ENCODE measurements at places on chromosomes 13 and 19.
A peak's percentile ranks its signal among the peaks of the same experiment; 100 is the strongest.

DNA sequence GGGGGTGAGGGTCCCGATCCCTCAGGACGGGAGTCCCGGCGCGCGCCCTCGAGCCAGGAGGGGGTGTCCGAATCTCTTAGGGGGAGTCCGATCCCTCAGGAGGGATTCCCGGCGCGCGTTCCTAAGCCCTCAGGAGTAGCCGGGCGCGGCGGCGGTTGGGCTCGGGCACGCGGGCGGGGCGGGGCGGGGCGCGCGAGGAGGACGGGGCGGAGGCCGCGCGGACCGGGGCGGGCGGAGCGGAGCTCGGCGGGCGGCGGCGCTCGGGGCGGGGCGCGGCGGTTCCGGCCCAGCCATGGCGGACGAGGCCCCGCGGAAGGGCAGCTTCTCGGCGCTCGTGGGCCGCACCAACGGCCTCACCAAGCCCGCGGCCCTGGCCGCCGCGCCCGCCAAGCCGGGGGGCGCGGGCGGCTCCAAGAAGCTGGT, at the start of gene CUL4A:
Gene CUL4A (plus strand): TSS at position 278 of the 423 bp plus-strand sequence. CDS start 15 bp downstream, at position 293.
- peak; percentile 41 for DNase-seq

GRCh38 chr19:11446271-11446651, 10.8 kb downstream of the PRKCSH start:
- DNase-seq, result no peak

GRCh38 chr19:33921165-33921564, 124.5 kb downstream of the KCTD15 start:
- no peak for DNase-seq

DNA sequence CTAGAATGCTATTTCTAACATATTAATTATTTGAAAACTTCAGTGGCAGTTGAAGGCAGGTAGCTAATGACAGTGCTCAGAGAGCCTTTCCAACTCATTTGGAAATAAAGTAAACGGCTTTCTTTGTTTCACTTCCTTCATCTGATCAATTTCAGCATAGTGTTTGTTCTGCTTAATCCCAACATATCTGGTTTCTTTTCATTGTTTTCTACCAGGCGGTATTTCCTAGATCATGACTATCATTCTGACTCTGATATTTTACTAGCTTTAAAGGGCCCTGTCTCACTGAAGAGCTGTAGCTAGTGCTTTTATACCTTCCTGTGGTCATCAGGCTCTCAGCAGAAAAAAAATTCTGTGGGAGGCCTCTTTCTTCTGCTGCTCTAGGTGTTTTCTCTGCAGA, 178.6 kb downstream of the RBM26 start:
- DNase-seq, result no peak

- no peak for DNase-seq
Observed at GRCh38 chr13:52652980-52653303, 306 bp downstream of the SUGT1 start.

DNA sequence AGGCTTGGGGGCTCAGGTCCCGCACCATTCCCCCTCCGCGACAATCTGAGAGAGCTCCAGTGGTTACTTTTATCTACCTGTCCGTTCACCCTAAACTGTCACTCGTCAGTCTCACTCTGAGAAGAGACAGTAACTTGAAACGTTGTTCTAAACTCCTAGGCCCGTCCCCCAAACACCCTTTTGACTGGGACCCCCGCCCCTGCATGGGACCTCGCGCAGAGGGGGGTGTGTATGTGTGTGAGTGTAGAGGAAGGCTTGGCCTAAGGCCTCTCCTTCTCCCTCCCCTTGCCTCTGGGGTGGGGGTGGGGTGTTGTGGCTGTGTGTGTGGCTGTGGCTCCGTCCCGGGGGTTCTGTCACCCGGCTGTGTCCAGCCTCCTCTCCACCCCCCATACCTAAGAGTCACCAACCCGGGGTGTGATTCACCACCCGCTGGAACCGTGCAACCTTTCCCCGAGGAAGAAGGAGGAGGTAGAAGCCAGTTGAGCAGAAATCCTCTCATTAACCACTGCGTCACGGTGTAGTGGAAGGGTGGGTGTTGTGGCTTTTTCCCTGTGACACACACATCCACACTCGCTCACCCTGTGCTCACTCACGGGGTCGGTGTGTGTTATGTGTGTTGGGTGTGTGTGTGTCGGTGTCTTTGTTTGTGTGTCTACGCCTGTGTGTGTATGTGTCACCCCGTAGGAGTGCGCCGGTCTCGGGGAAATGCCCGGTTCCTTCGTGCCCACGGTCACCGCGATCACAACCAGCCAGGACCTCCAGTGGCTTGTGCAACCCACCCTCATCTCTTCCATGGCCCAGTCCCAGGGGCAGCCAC, 2.4 kb downstream of the FOSB start:
- DNase-seq, result no peak

DNA sequence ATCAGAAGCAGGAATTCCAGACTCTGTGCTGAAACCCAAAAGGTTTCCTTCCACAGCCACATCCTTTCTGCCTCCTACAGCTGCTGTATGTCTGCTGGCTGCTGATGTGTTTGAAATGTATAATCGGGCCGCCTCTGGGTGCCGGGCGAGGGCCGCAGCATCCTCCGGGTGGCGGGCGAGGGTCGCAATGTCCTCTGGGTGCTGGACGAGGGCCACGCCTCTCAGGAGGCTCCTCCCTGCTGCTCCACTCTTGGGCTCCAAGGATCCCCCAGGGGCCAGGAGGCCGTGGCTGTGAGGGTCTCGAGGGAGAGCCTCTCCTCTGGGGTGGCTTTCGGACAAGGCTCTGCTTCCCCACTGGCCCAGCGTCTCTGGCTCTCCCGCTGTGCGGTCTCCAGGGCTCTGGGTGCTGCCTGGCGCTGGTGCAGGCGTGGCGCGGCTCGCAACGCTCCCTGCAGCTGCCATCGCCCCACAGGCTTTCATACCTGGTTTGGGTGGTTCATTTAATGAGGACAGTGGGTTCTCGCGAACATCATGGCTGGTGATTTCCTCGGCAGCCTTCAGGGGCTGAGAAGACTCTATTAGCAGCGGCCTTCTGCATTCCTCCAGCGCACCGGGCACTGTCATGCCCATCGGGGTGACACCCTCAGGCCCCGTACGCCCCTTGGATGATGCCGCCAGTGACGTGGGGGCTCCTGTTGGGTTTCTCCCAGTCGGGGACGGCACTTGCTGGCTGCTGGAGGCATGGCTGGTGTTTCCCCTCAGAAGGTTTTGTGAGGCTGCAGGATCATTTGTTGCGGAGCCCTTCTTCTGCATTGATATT, 41.8 kb upstream of the GRTP1 start:
- DNase-seq, result no peak

DNA sequence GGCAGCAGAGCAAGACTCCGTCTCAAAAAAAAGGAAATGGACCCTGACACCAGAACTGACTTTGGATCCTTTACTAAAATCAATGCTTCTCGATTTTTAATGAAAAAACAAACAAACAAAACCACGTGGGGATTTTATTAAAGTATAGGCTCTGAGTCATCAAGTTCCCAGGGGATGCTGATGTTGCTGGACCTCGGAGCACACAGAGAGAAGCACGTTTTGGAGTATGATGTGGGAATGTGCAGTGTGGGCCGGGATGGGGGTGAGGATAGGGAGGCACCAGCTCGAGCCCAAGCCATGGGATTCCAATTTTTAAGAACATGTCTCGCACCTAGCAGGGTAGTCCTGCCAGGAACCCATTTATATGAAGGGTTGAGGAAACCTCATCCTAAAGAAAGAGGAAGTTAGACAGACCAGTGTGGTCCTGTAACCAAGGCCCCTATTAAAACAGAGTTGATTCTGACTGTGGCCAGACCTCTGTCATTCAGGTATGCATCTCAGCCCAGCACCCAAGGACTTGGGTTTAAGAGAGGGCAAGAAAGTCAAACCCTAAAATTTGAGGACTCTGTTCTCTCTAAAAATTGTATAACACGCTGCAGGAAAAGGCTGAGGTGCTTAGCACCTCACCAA, 6.4 kb downstream of the FLT1 start:
- no peak for DNase-seq

DNA sequence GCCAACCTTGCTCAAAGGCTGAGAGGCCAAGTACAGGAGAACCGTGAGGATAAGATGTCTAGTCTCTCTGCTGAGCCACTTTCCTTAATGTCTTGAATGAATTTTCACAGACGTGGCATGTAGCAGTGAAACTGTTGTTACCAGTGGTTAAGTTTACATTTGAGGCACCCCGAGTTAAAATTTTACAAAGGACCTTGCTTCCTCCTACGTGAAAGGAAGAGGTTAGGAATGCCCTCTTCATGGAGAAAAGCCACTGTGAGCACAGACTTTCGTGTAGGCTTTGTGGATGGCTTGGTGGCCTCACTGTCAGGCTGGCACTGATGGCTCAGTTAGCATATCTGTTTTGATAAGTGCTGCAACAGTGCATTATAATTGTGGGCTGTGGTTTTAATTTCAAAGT, 2.7 kb downstream of the GJB2 start:
- no peak for DNase-seq

- no peak for DNase-seq
Observed at GRCh38 chr13:40969169-40969901, 49.8 kb downstream of the ELF1 start.

GRCh38 chr13:46908501-46908900, 11.6 kb upstream of the HTR2A start:
- DNase-seq, result no peak

GRCh38 chr13:111361046-111361872, 40.8 kb downstream of the TEX29 start:
- no peak for DNase-seq

DNA sequence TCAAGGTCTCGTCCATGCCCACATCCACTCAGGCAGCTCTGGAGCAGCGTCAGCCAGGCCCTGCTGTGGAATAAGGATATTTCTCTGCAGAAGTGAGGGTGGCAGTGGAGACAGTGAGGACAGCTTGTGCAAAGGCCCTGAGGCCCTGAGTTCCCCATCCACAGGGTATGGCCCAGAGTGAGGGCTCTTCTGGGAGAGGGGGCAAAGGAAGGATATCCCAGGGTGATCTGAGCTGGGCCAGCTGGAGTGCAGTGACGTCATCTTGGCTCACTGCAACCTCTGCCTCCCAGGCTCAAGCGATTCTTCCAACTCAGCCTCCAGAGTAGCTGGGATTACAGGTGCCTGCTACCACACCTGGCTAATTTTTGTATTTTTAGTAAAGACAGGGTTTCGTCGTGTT, 11.5 kb downstream of the MARK4 start:
- DNase-seq, result no peak

GRCh38 chr13:33078263-33078662, 62.0 kb downstream of the KL start:
- no peak for DNase-seq

DNA sequence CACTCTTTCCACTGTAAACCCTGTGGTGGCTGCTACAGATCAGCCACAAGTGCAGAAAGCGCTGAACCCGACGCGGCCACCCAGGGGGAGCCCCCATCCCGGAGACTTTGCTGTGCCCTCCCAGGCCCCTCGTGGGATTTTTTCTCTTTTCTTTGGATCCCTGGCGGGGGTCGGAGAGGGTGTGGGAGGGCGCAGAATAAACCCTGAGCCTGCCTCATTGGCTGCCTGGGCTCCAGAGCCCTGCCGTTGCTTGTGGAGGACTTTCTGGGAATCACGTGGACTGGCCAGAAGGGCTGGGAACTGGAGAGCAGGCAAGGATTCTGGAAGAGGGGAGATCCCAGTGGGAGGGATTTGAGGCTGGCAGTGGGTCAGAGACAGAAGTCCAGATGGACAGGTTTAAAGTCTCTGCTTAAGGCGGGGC, 24.9 kb downstream of the GADD45B start:
- DNase-seq, result no peak

DNA sequence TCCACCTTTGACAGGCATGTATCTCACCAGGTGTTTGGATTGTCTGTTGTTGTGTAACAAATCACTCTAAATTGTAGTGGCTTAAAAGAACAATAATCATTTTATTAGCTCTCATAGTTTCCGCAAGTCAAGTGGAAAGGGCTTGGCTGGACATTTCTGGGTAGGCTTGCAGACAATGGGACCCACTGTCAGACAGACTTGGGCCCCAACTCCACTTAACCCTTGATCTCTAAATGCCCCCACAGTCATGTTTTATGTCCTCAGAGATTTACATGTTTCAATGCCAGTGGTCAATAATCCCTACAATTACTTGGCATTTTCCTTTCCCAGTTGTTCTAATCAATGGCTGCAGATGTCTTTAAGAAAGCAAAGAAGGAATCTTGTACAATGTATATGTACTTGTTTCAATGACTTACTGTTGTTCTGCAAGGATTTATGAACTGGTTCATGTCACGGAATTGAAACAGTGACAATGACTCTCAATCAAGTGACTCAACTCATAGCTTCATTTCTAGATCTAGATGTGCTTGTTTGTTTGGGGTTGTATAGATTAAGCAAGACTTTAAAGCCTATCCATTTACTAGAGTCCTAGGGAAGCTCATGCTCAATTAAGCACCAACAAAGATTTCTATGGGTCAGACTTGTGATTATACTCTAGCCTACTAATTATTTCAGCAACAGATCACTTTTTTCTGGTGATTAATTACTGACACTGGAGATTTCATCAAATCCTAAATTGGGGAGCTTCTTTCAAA, 510.1 kb upstream of the NBEA start:
- DNase-seq, result peak; percentile 20

- DNase-seq, result no peak
Observed at GRCh38 chr13:26300140-26300539, 46.2 kb downstream of the CDK8 start.

- no peak for DNase-seq
Observed at GRCh38 chr13:93256998-93257397, 30.4 kb downstream of the GPC6 start.

DNA sequence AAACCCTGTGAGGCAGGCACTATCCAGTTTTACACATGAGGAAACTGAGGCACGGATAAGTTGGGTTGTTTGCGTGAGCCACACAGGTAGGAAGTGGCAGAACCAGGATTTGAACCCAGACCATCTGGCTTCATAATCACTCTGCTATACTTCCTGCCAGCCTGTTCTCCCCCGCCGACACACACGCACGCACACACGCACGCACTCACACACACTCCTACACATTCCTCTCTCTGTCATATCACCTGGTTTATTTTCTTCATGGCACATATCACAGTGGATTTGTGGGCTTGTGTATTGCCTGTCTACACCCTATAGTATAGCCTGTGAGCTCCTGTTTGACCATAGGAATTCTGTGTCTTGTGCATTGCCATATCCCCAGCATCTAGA, 140.0 kb downstream of the SIPA1L3 start:
- no peak for DNase-seq

DNA sequence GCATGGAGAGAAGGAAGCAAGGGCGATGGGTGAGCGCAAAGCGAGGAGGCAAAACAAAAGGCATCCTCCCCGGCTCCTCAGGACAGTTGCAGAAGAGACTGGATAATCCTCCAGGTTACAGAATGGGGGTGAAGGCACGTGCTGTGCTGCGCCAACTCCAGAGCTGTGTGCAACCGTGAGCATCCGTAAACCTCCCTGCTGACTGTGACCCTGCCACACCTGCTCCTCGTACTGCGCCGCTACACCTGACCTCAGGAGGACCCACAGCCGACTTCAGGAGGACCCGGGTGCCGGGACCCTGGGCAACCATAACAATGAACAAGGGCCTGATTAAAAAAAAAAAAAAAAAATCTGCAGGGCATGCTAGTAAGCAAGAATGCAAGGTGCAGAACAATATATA, 68.7 kb downstream of the SLC7A1 start:
- DNase-seq, result no peak

All from NCI-H2227 treated with DMSO at 0.1 percent for 48 hours (cell line).